ENCODE measurements at places on chromosomes 3 and 15. TPM values are rescaled to one million over a fixed set of nuclear protein-coding genes. Genes with fewer than 3 reads are reported as not detected.

GRCh38 chr15:91258415-91258759 lies 158.3 kb downstream of the SV2B start:
- peaks cover 2% of the 10 kb centered on the region for H3K27me3 ChIP-seq
- no peaks in the 10 kb centered on the region for H3K4me1 ChIP-seq
- no peaks in the 10 kb centered on the region for H3K36me3 ChIP-seq
- H3K27ac ChIP-seq, result no peak overlapping the region
- H3K4me3 ChIP-seq, result no peak overlapping the region

GRCh38 chr3:171329746-171330145 lies 130.5 kb downstream of the TNIK start:
- H3K4me1 ChIP-seq, result no peaks in the 10 kb centered on the region
- no peak overlapping the region for H3K27ac ChIP-seq
- DNase-seq, result no peak

GRCh38 chr3:16377847-16378302 lies 112.9 kb downstream of the OXNAD1 start:
- H3K4me1 ChIP-seq, result peaks cover 8% of the 10 kb centered on the region
- no peak for DNase-seq
- H3K27me3 ChIP-seq, result no peaks in the 10 kb centered on the region
- H3K4me3 ChIP-seq, result no peak overlapping the region
- H3K36me3 ChIP-seq, result peaks cover 13% of the 10 kb centered on the region

DNA sequence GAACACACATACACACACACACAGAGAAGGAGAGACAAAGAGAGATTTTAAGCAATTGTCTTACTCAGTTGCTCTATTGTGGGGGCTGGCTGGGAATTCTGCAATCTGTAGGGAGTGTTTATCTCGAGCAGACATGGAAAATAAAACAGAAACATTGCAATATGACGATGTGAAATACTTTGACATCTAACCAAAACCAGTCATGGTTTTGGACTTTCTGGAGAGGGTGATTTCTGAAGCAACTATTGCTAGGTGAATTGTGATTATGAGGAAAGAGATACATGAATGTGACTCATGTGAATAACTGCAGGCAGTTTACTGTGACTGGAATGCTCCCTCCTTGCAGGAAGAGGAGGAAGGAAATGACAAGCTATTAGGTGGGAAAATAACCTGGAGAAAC lies 12.3 kb upstream of the PHLDB2 start:
- no peaks in the 10 kb centered on the region for H3K36me3 ChIP-seq
- no peak overlapping the region for H3K4me3 ChIP-seq
- peak; percentile 84 for DNase-seq
- no peaks in the 10 kb centered on the region for H3K27me3 ChIP-seq
- peaks cover 17% of the 10 kb centered on the region for H3K4me1 ChIP-seq

GRCh38 chr3:26840272-26840870 lies 217.8 kb downstream of the LRRC3B start:
- H3K27ac ChIP-seq, result no peak overlapping the region
- no peak for DNase-seq
- H3K4me3 ChIP-seq, result no peak overlapping the region
- no peaks in the 10 kb centered on the region for H3K36me3 ChIP-seq
- no peaks in the 10 kb centered on the region for H3K4me1 ChIP-seq
- no peaks in the 10 kb centered on the region for H3K27me3 ChIP-seq

DNA sequence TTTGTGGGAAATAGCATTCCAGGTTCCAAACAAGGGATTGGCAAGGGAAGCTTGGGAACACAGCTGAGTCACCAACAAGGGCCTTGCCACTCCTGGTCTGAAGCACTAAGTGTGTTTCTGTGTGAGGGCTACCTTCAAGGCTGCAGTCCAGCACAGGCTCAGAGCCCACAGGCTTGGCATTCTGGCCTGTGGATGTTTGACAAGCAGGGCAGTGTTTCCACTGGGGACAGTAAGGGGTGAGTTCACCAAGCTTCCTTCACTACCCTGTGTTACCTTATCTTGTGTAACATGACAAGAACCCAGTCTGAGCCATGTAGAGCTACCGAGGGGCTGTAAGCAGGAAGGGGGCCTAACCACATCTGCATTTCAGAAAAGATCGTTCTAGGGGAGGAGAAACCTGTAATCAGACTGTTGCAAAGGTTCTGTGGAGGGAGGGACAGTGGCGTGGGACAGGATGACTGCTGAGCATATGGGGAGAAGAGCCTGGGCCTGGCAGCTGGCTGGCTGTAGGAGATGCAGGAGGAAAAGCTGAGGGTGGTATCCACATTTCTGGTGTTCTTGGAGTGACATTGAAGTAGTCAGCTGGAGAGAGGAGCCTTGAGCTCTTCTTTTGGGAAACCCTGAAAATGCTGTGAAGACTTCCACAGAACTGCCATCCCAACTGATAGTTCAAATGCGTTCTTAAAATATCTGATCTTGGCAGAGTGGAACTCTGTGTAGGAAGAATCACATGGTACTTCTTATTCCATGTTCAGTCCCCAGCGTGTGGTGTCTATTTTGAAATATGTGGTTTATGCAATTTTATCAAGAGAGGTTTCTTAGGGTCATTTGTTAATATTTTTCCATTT lies 61.3 kb downstream of the CTDSPL start:
- no peak overlapping the region for H3K27ac ChIP-seq
- H3K36me3 ChIP-seq, result no peaks in the 10 kb centered on the region
- H3K27me3 ChIP-seq, result no peaks in the 10 kb centered on the region
- peaks cover 10% of the 10 kb centered on the region for H3K4me1 ChIP-seq

DNA sequence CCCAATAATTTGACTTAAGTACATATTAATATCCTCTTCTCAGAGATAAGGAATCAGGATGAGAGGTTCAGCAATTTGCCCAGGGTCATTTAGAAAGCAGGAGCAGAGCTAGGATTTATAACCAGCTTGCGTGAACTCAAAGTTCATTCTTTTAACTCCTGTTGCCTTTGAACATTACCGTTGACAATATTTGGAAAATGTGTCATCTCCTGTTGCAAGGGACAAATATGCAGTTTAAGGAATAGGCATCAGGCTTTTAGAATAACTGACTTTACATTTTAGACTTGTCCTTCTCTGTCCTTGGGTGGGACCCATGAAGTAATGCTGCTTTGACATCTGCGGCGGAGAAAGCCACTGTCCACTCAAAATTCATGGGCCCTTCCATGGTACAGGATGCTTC lies 252.2 kb upstream of the RGMA start:
- no peak overlapping the region for H3K27ac ChIP-seq
- DNase-seq, result no peak
- H3K36me3 ChIP-seq, result no peaks in the 10 kb centered on the region
- no peaks in the 10 kb centered on the region for H3K27me3 ChIP-seq

DNA sequence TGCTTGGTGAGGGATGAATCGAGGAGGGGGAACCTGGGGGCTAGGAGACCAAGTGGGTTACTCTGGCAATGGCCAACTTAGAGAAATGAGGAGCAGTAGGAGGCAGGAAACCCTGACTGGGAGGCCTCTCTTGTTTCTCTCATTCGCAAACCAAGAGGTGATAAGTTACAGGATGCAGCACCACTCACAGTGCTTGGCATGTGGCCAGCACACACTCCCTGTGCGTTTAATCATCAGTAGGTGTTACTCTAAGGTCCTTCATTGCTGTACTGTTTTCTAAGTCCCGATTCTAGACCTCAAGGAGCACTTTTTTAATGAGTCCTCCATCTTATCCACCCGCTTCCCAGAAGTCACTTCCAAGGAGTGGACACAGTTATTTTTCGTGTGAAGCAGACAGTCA lies 314.1 kb upstream of the TRIM42 start:
- H3K27ac ChIP-seq, result no peak overlapping the region
- H3K27me3 ChIP-seq, result no peaks in the 10 kb centered on the region
- no peak overlapping the region for H3K4me3 ChIP-seq
- H3K36me3 ChIP-seq, result no peaks in the 10 kb centered on the region
- no peaks in the 10 kb centered on the region for H3K4me1 ChIP-seq

DNA sequence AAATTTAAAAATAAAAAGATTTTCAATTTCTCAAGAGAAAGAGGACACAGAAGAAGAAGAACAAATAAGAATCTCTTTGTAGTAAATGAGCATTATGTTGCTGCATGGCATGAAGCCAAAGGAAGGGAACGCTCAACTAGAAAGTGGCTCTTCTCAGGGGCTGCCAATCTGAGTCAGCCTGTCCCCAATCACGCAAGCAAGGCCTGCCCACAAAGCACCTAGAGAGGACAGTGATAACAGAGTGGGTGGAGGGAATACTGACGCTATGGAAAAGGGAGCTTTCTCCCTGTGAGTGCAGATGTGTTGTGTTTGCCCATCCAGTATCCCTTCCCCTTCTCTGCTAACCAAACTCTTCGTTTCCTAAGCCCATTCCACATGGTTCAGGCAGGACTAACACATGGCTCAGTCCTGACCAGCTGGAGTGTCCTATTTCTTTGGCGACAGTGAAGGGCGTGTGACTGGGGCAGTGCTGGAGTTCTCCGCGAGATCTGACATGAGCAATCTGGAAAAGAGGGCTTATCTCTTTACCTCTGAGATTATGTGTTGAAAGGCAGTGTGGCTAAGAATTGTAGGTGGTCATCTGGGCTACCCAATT lies 14.2 kb downstream of the FBN1 start:
- DNase-seq, result no peak
- no peaks in the 10 kb centered on the region for H3K27me3 ChIP-seq

GRCh38 chr3:157335233-157336076 lies 101.2 kb upstream of the PTX3 start:
- no peaks in the 10 kb centered on the region for H3K36me3 ChIP-seq
- H3K27me3 ChIP-seq, result no peaks in the 10 kb centered on the region
- peaks cover 19% of the 10 kb centered on the region for H3K4me1 ChIP-seq
- peak overlapping the region; percentile 34 for H3K4me3 ChIP-seq
- H3K27ac ChIP-seq, result peak overlapping the region; percentile 35

GRCh38 chr3:95705786-95706418 lies 1108.5 kb upstream of the EPHA6 start:
- no peaks in the 10 kb centered on the region for H3K36me3 ChIP-seq
- H3K27me3 ChIP-seq, result no peaks in the 10 kb centered on the region
- no peak overlapping the region for H3K4me3 ChIP-seq
- H3K27ac ChIP-seq, result no peak overlapping the region

DNA sequence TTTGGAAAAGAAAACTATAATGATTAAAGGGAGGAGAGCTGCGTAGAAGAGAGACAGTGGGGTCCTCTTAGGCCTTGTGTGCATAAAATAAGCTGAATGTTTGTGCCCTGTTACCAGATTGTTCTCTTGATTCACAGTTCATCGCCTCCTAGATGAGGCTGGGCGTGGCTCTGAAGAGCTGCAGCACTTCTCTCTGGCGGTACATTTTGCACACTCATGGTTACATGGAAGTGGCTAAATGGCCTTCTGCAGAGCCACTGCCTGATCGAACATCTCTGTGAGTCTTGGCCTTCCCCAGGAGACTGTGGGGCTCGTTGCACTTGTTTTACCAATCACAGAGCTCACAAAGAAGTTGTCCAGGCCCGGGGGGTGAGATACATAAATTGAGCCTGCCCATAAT lies 208.8 kb downstream of the GABRG3 start:
- H3K27me3 ChIP-seq, result no peaks in the 10 kb centered on the region
- H3K4me1 ChIP-seq, result no peaks in the 10 kb centered on the region
- H3K4me3 ChIP-seq, result no peak overlapping the region
- H3K27ac ChIP-seq, result no peak overlapping the region
- H3K36me3 ChIP-seq, result no peaks in the 10 kb centered on the region

DNA sequence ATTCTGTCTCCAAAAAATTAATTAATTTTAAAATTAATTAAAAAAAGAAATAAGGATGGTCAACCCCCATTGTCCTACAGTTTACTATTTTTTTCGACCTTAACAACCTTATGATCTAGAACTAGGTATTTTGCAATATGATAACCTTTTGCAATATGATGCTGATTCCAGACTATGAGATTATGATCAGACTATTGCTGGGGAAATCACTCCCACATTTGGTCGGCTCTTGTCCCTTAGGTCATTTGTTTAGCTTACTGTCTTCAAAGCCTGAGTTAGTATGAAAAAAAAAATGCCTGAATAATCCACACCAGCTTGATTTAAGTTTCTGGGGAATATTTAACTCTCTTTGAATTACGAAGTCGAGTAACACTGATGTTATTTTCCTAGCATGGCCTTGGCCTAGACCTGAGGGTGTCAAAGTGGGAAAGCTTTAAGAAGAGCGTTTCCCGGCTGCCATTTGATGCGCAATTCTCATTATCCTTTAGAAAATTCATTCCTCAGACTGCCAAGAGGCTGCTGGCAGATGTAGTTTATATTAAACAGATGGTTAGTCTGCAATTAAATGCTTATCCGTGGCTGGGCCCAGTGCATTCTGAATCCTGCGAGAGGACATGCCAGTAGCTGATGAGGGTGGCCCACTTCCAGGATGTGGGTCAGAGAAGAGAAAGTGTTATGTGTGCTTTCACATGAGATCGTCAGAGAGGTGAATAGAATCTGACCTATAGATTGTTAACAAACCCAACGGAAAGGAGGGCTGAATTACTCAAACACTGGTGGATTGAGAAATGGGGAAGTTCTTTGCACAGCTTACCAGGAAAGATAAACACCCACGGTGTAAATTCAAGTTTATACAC lies 496.0 kb upstream of the THBS1 start:
- peak; percentile 91 for DNase-seq
- no peaks in the 10 kb centered on the region for H3K27me3 ChIP-seq
- H3K4me1 ChIP-seq, result no peaks in the 10 kb centered on the region
- H3K27ac ChIP-seq, result no peak overlapping the region
- H3K4me3 ChIP-seq, result no peak overlapping the region
- no peaks in the 10 kb centered on the region for H3K36me3 ChIP-seq

DNA sequence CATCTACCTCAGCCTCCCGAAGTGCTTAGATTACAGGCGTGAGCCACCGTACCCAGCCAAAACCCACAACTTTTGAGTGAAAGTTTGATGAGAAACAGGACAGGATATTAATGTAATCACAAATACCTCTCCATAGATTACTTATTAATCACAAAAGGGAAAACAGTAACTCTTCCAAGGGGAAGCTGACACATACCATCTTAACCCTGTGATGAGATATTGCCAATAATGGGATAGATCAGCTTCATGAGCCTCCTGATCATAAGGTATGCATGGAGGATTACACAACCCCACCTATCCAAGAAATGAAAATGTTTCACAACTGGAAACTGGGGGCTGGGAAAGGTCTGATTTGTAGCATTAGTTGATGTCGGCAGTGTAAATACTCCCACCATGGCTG lies 131.5 kb downstream of the FRMD4B start:
- H3K27ac ChIP-seq, result no peak overlapping the region
- peaks cover 32% of the 10 kb centered on the region for H3K27me3 ChIP-seq
- H3K4me3 ChIP-seq, result no peak overlapping the region
- H3K36me3 ChIP-seq, result no peaks in the 10 kb centered on the region

TMC3 gene
- total RNA-seq, result 0.22 TPM

CACNA2D3 gene
- total RNA-seq, result 0.34 TPM

SLC2A2 gene
- total RNA-seq, result not detected

PLIN1 gene
- total RNA-seq, result not detected

CAV3 gene
- total RNA-seq, result not detected

Measured in astrocyte (in vitro differentiated cells and primary cell).